ENCODE measurements at places on chromosomes 2 and 18.

DNA sequence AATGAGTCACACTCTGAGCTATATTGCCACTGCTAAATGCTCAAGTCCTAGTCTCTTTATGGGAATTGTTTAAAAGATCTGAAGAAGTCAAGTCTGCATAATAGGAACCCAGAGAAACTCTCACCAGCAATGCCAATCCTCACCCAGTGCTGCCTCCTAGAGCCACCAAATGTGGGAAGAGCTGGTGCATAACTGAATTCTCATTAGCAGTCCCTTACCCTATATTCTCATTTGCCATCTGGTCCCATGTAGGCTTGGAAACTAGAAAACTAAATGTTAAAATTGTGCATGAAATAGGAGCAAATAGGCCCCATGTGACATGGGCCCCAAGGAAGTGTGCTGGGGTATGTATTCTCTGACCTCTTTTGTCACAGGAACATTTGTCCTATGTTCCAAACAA lies 224.4 kb upstream of the SMAD2 start:
- no peak for DNase-seq

DNA sequence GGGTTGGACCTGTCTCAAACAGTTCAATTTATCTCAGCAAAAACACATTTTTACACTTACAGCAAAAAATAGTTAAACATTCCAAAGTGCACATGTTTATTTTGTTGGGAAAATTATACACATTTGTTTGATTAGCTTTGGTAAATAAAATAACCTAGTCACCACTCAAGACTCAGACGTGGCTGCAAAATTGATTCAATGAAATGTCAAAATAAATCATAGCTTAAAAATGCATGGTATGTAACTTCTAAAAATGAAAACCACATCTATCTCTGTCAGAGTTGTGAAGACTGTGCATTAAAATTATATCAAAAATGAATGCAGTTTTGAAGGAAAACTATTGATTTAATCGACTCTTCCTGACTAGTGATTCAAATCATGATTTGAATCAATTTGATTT lies 56.7 kb downstream of the GALNT14 start:
- no peak for DNase-seq

DNA sequence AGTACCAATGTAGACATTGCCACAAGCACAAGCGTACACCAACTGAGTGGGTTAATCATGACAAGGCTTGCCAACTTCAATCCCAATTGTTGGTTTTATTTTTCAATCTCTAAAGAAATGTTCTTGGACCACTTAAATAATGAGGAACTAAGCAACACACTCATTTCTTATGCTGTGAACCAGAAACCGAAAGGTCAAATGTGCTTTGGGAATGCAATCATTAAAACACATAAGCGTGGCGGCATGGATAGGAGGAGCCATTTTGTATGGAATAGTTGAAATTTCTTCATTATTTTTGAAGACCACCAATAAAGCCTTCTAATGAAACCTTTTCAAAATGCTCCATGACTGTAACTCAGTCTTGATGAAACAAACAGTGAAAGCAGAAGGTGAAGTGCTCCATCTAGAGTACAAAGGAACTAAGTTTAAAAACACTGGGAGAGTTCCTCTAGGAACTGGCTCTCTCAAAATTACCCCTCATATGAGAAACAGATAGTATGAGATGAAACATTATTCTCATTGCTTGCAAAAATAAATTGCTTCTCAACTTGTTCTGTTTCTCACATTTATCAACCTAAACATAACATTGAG lies 113.2 kb upstream of the CHST9 start:
- DNase-seq, result no peak

- DNase-seq, result no peak
Observed at GRCh38 chr2:132439703-132440398, 23.2 kb downstream of the GPR39 start.

GRCh38 chr2:9179572-9180201 lies 26.9 kb upstream of the ASAP2 start:
- DNase-seq, result no peak

- no peak for DNase-seq
Observed at GRCh38 chr2:111961663-111962062, 63.3 kb downstream of the MERTK start.

GRCh38 chr2:189426886-189427285 lies 14.4 kb upstream of the WDR75 start:
- DNase-seq, result no peak

DNA sequence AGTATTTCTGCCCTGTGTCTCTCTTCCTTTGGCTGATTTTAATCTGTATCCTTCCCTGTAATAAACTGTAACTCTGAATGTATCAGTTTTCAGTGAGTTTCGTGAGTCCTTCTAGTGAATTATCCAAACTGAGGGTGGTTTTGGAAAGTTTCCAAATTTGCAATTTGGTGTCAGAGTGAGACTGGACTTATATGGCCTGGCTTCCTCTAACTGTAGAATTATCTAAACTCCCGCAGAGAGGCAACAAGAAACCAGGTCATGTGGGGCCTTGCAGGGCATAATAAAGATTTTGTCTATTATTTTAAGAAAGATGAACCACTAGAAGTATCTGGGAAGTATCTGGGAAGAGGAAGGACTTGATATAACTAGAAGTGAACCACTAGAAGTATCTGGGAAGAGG lies 95.3 kb upstream of the RNF152 start:
- no peak for DNase-seq

DNA sequence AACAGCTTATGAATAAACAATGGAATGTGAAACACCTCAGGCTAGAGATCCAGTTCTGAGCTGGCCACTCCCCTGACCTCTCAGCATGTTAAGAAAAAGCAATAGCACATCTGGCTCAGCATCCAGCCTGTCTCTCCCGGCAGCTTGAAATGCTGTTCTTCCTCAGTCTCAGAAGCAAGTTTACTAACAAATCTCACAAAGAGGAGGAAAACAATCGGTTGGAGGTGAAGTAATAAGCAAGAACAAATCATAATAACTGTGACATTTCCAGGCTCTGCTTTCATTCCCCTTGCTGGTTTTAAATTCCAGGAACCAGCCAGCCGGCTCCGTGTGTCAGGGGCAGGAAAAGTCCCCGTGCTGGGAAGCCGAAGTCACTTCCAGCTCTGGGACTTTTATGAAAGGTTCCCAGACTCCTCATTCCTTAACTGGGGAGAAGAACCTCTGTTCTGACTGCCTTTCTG lies 133.9 kb upstream of the ARL4C start:
- no peak for DNase-seq

DNA sequence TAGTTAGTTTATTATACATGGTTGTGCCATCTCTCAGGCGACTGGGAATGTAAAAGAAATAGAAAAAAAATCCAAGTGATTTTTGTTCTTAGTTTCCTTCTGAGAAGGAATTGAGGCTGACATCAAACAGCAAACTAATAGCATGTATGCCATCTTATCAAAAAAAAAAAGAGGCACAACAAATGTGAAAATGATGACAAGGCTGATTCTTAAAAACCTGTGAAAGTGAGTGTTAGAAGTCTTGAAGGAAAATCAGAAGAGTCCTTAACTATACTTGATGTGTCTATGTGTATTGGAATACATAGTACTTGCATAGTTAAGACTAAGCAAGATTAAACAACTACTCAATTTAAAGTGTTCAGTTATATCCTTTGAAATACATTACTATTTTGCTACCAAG lies 161.0 kb downstream of the CCDC85A start:
- DNase-seq, result no peak

- DNase-seq, result peak; percentile 42
Observed at GRCh38 chr18:4208366-4208765, 246.7 kb downstream of the DLGAP1 start.

- no peak for DNase-seq
Observed at GRCh38 chr2:36367486-36367885, 11.9 kb downstream of the CRIM1 start.

DNA sequence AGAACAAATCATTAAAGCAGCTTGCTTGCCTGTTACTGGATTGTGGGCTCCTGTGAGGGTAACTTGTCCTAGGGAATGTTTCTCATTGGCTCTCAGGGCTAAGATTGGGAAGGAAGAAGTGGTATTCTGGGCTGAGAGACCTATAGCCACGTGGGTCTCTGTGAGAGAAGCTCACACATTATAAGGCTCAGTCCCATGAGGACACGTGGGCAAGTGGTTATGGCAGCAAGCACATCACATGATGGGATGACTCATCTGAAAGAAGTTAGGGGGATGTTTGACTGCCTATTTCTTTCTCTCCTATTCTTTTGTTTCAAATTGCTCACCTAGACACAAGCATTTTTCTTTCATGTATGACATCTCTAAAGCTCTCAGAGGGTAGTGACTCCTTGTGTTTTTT lies 418.0 kb upstream of the ST6GAL2 start:
- DNase-seq, result no peak

DNA sequence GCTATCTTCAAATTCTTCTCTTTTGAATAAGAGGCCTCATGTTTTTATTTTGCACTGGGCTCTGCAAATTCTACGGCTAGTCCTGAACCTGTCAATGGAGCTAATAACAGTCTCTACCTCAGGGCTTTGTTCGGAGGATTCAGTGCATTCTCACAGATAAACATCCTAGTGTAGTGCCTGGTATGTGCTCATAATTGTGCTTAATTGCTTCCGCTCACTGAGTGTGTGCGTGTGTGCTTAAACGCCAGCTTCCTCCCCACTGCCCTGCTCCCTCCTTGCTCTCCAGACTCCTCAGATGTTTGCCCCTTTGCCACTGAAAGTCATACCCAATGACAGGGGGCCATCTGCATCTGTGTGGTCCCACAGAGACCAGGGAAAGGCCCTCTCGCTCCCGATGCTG lies 6.7 kb downstream of the GYPC start:
- no peak for DNase-seq

DNA sequence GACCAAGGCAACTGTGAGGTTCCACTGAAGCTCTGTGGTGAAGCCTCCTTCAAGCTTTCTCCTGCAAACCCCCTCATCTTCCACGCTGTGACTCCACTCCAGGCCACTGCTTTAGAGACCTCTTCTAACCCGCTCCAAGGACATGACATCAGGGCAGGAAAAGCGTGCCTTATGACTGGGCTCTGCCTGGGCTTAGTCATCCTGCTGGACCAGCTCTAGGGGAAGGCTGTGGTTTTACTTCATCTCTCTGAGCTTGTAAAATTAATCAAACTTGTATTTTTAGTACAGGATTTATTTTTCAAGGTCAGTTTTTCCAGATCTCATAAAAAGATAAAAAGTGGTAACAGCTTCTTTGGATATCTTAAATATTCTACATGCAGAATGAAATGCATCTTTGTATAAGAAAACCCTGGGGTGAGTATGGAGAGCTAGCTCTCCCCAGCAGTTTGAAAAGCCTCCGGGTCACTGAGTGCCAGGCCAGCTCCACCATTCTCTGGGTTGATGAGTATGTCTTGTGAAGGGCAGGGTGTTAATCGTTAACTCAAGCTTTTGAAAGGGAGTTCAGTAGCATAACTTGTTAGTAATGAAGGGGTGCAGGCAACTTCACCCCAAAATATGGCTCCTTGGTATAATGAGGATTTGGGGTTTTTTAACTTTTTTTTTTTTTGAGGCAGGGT lies 33.1 kb upstream of the YPEL5 start:
- DNase-seq, result no peak

DNA sequence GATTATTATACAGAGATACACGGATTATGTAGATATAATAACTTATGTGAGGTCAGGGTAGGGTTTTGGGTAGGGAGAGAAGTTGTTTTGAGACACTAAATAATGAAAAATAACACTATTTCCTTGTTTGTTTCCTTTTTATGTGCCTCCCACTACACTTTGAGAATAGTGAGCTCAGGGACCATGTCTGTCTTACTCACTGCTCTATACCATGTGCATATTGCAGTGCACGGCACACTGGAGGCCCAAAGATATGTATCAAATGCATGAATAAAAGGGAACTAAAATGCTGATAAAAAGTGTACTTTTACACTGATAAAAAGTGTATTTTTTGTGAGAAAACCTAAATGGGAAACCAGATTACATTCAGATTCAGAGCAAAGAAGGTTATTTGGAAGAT lies 151.4 kb upstream of the NABP1 start:
- DNase-seq, result no peak

DNA sequence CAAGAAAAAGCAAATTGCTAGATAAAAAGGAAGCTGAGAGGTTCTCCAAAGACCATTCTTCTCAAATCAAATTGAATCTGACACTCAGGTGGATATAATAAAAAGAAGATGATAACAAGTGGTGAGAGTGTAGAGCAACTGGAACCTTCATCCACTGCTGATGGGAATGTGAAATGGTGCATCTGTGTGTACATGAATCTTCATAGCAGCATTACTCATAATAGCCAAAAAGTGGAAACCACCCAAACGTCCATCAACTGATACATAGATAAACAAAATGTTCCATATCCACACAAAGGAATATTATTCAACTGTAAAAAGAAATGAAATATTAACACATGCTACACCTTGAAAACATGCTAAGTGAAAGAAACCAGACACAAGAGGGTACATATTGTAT lies 357.2 kb upstream of the EPHA4 start:
- DNase-seq, result no peak

GRCh38 chr18:23142251-23142929 lies 7.1 kb downstream of the CABLES1 start:
- no peak for DNase-seq

GRCh38 chr18:9094307-9095226 lies 7.9 kb upstream of the NDUFV2 start:
- no peak for DNase-seq
